ENCODE measurements at places on chromosomes 11 and 22.

DNA sequence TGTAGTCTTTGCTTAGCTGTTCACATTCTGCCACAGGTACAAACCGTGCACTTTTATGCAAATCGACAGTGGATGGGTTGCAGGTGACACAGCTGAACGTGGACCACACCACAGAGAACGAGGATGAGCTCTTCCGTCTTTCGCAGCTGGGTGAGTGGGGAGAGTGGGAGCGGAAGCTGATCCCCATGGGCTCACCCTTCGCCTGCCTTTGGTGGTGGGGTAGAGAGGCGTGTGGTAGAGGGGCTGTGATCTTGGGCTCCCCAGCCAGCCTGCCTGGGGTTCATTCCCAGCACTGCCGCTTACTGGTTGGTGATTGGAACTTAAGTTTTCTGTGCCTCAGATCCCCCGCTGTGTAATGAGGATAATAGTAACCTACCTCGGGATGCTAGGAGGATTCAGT lies 19.1 kb downstream of the TAB1 start:
- no peak for DNase-seq

- no peak for DNase-seq
Measured at GRCh38 chr22:39237318-39238100, 7.3 kb downstream of the PDGFB start.

- DNase-seq, result peak; percentile 65
Measured at GRCh38 chr22:39343259-39344045, 6.3 kb upstream of the SYNGR1 start.

DNA sequence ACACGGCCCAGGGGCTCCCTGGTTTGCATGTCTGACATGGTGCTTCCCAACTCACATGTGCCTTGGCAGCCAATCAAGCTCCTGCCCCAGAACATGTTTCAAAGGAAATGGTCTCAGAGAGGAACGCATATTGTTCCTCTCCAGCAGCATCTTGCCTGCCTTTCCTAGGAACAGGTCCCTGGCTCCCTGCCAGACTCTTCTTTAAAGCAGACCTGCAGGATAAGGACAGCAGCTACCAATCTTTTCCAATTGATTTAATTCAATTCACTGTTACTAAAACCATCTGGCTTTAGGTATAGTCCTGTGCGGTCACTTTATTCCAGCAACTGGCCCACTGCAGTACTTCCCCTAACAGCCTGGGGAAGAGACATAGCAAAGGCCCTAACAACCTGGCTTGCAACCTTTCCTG lies 79.9 kb downstream of the AMBRA1 start:
- DNase-seq, result peak; percentile 70

GRCh38 chr22:39207141-39208012 lies 37.4 kb downstream of the PDGFB start:
- peak; percentile 65 for DNase-seq

DNA sequence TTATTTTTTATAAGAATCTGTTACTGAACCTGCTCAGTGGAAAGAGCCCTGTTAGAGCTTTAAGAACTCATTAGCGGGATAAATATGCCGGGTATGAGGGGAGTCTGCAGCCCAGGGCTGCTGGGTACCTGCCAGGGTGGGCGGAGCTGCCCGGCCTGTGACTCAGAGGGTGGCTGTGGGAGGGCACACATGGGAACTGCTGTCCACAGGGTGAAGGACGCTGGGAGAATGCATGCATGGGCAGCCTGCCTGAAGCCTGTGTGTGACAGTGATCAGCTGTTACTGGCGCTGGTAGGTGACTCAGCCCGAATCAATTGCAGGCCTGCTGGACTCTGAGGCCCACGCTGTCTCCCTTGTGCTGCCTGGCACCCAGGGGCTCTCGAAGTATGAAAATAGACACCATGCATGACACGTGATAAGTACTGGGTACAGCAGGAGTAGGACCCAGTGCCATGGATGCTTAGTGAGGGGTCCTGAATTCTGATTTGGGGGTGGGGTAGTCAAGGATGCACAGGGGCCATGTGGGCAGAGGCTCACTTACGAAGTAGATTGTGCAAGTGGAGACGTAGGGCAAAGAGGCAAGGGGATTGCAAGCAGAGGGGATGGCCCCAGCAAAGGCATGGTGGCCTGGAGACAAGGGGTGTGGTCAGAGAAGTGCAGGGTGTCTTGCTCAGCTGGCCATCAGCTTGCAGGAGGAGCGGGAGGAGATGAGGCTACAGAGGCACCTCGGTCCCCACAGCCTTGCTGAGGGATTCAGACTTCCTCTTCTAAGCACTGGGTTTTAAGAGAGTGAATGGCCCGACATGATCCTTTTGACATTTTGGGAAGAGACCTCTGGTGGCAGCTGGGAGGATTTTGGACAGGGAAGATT lies 36.5 kb downstream of the GRIK4 start:
- peak; percentile 89 for DNase-seq

DNA sequence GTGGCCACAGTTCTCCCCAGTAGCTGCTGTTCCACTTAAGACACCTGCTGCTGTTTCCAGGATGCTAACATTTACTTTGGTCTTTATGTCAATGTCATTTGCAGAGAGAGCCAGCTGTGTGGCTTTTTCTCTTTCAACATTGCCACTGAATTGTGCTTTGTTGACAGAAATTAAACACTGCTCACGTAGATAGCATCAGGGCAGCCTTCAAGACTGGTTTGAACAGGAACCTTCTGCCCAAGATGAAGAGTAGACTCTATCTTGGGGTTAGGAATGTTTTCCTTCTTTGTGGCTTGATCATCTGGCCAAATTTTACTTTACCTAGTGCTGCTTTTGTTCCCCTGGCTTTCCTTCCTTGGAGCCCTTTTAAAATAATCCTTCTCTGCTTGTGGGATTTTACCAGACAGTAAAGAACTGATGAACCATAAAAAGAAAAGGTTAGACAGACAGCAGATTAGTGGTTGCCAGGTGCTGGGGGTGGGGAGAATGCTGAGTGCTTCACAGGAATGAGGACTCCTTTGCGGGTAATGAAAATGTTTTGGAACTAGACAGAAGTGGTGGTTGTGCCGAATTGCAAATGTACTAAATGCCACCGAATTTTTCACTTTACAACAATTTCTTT lies 22.7 kb upstream of the XBP1 start:
- no peak for DNase-seq

DNA sequence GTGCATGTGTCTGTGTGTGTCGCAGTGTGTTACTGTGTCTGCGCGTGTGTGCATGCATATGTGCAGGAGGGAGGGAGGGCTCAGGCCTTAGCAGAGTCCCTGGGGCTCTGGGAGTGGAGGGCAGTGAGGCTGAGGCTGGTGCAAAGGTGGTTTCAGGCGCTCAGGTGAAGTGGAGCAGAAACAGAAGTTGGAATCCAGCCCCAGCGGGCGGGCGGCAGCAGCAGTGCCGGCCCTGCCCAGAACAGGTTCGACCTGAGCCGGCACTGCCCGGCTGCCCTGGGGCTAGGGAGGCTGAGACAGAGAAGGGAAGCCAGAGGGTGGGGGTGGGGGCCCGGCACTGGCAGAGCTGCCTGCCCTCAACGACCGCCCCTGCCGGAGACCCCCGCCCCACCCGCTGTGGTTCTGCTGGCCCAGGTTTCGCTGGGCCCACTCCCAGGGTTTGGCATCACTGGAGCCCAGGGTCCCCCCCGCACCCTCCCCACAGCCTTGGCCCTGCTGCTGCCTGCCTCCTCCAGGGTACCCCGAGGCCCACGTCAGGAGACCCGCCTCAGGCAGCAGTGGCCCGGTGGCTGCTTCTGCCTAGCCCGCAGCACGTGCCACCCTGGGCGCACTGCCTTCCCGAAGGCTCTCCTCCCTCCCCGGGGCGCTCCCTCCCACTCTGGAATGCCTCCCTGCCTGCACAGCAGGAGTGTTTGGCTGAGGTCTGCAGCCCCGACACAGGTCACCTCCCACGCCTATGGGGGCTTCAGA lies 13.3 kb downstream of the ASCL2 start:
- DNase-seq, result no peak

DNA sequence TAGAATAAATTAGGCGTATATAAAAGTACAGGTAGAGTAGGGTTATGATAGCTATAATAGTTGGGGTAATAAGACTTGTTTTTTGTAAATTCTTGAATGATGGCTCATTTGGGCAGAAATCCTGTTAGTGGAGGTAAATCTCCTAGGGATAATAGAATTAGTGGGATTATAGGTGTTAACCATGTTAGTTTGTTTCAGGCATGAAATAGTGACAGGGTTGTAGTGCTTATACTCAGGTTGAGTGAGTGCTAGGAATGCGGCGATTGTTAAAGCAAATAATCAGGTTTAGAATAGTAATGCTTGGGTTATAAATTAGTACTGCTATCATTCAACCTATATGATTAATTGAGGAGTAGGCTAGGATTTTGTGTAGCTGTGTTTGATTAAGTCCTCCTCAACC lies 297.1 kb downstream of the DYNC2H1 start:
- DNase-seq, result no peak

GRCh38 chr11:121213362-121213893 lies 79.1 kb upstream of the SC5D start:
- no peak for DNase-seq

- peak; percentile 12 for DNase-seq
Measured at GRCh38 chr22:20624161-20624616, 116.8 kb downstream of the MED15 start.

DNA sequence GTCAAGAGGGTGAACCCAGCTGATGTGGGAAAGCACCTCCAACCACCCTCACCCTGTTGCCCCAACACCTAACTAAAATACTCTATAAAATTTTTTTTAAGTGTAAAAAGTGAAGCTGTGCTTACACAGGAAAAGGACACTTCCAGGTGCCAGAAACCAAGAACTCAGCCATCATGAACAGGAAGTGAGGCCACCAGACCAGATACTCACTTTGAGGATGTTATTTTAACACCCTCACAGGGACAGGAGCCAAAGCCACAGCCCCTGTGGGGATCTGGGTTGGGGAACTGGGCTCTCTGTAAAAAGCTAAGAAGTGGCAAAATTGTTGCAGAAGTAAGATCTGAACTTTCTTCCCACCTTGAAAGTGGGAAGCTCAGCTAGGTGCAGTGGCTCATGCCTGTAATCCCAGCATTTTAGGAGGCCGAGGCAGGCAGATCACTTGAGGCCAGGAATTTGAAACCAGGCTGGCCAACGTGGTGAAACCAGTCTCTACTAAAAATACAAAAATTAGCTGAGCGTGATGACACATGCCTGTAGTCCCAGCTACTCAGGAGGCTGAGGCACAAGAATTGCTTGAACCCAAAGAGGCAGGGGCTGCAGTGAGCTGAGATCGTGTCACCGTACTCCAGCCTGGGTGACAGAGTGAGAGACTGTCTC lies 3.8 kb downstream of the RSPH14 start:
- no peak for DNase-seq

GRCh38 chr22:48805516-48805915 lies 1022.2 kb downstream of the BRD1 start:
- DNase-seq, result no peak

DNA sequence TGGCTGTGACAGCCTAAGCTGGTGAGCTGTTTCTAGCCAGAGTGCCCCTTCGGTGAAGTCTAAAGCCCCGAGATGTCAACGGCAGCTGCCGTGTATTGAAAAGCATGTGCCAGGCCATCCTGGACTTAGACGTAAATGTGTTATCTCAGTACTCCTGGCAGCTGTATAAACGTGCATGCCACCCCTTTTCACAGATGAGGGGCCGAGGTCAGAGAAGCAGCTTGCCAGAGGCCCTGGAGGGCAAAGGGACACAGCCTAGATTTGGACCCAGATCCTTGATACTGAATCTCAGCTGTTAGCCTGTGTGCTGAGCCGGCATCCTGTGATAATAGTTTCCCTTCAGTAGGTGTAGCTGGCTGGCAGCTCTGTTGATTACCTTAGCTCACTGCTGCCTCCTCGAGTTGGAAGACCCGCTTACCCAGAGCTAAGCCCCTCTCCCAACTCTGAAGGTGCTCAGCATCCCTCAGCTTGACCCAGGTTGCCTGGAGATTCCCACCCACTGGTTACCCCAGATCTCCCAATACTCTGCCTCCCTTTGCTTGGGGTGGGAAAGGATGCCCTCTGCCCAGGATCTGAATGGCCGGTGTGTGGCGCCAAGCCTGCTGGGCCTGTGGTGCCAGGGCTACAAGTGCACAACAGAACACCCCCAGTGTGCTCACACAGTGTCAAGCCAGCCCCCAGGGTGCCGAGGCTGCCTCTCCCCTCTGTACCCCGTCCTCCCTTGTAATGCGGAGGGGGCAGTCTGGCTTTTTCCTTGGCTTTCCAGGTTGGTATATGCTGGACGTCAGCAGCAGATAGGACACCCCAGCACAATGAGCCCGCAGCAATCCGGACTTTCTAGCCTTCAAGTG lies 59.8 kb upstream of the WNT7B start:
- peak; percentile 33 for DNase-seq

- no peak for DNase-seq
Measured at GRCh38 chr22:49240016-49240380, 587.7 kb downstream of the BRD1 start.

GRCh38 chr11:121341609-121342008 lies 49.0 kb downstream of the SC5D start:
- no peak for DNase-seq

DNA sequence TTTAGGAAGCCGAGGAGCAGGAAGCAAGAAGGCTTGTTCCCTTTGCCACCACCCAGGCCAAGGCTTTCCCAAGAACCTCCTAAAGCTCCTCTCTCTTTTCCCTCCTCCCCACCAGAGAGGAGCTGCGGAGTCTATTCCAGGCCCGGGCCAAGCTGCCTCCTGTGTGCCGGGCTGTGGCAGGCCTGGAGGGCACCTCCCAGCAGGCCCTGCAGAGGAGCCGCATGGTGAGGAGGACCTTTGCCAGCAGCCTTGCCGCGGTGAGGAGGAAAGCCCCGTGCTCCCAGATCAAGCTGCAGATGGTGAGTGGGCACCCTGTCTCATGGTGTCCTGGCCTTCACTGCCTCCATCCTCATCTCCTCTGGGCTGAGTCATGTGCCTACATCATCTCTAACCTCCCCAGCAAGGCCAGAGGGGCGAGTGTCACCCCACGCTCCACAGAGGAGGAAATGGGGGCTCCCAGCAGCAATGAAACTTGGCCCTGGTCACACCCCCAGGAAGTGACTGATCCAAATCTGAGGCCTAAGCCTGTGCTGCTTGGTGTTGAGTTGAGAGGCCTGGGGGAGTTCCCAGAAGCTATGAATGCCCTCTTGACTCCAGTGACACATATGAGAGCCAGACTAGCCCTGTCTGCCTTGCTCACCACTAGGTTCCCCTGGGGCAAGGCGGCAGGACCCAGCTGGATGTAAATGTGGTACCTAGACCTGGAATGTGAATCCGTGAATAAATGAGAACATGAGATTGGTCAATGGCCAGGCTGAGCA lies 104.2 kb downstream of the MYO18B start:
- peak; percentile 2 for DNase-seq

DNA sequence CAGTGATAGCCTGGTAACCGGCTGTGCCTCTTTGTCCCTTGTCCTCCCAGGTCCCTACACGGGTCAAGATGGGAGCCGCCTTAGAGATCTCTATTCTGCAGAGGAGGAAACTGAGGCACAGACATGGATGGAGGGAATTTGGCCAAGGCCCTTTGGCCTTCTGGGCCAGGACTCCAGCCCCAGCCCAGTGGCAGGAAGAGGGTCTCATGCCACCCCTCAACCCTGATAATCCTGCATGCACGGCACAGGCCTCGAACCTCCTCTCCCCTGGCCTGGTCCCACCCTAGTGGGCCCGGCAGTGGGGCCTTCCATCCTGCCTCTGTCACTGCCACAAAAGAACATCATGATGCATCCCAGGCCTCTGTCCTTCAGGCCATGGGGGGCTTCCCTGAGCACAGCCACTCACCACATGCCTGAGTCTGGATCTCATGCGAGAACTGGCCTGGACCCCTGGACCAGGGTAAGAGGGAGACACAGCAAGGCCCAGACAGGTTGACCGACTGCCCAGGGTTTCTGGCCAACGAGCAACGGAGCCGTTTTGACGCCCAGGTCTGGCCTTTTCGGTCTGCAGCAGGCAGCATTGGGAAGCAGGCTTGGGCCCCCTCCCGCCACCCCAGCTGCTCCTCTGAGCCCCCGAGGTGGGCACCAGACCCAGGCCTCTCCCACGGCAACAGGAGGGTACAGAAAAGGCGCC lies 6.5 kb downstream of the LINC01488 start:
- DNase-seq, result no peak

Data from cardiac fibroblast (primary cell).